ENCODE measurements at places on chromosomes 11 and 22.

- DNase-seq: no peak
Observed at GRCh38 chr11:127496165-127496564, 495.6 kb upstream of the KIRREL3 start.

GRCh38 chr22:40400159-40400558, 29.8 kb downstream of the SGSM3 start:
- peak; percentile 93 for DNase-seq

- no peak for DNase-seq
Observed at GRCh38 chr11:106748059-106748458, 270.2 kb downstream of the GUCY1A2 start.

- DNase-seq: no peak
Observed at GRCh38 chr11:61601512-61601911, 20.6 kb upstream of the SYT7 start.

GRCh38 chr11:13105237-13105844, 96.2 kb downstream of the RASSF10 start:
- peak; percentile 68 for DNase-seq

GRCh38 chr11:113614097-113614496, 92.0 kb downstream of the TMPRSS5 start:
- DNase-seq: no peak

- no peak for DNase-seq
Observed at GRCh38 chr11:2798951-2799761, 86.4 kb downstream of the CDKN1C start.

GRCh38 chr11:1574238-1574932, 2.3 kb upstream of the DUSP8 start:
- peak; percentile 49 for DNase-seq

DNA sequence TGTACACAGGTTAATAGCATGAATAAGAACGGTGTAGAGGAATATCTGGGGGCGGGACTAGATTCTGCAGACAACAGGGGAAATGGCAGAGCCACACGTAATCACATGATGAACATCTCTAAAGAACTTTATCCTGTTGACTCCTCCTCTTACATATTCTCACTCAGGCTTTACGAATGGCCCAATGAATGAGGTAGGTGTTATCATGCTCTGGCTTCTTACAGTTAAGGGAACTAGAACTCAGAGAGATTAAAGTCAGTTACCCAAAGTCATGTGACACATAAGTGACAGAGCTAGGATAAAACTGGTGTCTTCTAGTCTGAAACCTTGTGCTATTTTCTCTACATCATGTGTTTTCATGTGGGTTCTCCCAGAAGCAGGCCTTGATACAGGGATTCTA, 49.0 kb upstream of the BMAL1 start:
- no peak for DNase-seq

- no peak for DNase-seq
Observed at GRCh38 chr11:1727096-1727690, 23.2 kb downstream of the IFITM10 start.

DNA sequence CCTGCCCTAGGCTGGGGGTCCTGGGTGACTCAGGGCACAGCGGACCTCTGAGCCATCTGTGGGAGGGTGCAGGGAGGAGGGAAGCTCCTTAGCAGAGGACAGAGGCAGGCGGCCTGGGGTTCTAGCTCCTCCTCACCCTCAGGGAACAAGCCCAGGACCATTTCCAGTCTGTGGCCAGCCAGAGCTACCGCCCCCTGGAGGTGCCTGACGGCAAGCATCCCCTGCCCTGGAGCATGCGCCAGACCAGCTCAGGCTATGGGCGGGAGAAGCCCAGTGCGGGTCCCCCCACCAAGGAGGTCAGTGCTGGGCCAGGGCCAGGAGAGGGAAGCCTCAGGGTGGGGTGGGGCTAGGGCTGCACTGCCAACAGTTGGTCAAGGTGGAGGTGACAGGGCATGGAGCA, 26.0 kb upstream of the LRRC10B start:
- DNase-seq: peak; percentile 20

- no peak for DNase-seq
Observed at GRCh38 chr11:85539740-85540139, 87.4 kb downstream of the DLG2 start.

DNA sequence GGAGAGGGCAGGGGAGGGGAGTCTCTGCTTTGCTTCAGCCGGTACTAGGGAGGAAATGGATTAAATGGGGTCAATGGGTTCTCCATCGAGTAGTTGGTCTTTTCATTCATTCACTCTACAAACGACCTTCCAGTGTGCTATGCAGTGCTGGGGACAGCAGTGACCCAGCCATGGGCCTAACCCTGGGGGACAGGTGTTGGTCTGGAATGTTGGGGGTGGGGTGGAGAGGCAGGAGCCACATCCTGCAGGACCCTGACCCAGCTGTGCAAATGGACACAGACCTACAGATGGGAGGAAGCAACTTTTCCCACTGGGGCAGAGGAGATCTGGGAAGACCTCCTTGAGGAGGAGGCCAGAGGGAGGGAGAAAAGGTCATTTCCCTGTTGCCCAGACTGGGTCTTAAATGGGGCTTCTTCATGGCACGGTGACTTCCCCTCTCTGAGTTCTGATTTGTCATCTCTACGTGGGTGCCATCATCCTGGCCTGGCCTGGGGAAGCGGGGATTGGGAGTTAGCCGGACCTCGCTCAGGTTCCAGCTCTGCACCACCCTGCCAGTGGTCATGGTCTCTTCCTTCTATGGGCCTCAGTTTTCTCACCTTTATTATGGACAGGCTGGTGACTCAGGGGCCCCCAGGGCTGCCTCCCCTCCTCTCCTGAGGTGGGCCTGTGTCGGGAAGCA, 2.0 kb downstream of the CYTH4 start:
- no peak for DNase-seq

- DNase-seq: no peak
Observed at GRCh38 chr11:30350384-30350783, 27.5 kb downstream of the ARL14EP start.

GRCh38 chr22:38335077-38335476, 17.8 kb upstream of the CSNK1E start:
- DNase-seq: no peak

DNA sequence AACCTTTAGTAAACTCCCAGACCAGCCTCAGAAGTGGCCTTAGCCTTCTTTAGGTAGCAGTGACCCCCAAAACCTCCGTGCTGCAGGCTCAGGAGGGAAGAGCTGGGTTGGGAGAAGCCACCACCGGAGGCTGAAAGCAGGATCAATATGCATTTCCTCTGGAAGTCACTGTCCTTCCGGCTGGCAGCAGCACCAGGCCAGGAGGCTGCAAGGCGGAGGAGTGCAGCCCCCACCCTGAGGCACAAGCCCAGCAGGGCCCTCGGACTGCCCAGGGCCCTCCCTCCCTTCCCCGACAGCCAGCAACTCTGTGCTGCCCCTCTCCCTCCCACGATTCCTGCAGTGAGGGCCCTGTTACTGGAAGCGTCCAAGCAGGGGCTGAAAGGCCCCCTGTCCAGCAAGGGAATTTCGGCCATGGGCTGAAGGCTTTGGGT, 3.2 kb upstream of the NRXN2 start:
- no peak for DNase-seq

DNA sequence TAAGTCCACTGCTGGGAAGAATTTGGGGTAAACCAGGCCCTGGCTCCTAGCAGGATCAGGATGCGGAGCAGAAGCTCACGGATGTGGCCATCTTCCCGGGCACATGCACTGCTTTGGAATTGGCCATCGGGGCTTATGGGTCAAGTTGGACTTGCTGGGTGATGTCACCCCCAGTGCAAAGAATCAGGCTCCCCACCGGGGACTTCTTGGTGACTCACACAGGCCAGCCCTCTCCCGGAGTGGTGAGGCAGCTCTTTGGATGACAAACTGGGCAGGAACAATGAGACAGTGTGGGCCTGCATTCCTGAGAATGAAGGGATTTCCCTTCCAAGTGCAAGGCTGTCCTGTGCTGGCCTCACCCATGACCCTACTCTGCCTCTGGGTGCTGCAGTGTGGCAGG, 128.8 kb upstream of the ANO1 start:
- no peak for DNase-seq

DNA sequence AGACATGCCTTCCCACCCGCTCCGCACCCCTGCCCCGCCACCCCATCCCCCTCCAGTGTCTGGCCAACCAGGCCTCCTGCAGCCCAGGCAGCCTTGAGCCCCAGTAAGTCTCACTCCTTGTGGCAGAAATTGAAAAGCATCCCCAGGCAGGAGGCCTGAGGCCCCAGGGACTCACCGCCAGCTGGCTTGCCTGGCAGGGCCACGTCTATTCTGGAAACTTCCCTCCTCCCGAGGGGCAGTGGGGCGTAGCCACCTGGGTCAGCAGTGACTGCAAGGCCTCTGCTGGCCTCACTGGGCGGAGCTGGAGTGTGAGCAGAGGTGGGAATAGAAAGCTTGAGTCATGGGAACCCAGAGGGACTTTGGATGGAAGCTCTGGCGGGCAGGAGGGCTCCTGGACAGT, 26.3 kb downstream of the ANO1 start:
- DNase-seq: no peak

GRCh38 chr11:3934658-3935057, 79.2 kb downstream of the STIM1 start:
- DNase-seq: no peak

GRCh38 chr11:47106798-47107411, 69.8 kb downstream of the ARFGAP2 start:
- no peak for DNase-seq

DNA sequence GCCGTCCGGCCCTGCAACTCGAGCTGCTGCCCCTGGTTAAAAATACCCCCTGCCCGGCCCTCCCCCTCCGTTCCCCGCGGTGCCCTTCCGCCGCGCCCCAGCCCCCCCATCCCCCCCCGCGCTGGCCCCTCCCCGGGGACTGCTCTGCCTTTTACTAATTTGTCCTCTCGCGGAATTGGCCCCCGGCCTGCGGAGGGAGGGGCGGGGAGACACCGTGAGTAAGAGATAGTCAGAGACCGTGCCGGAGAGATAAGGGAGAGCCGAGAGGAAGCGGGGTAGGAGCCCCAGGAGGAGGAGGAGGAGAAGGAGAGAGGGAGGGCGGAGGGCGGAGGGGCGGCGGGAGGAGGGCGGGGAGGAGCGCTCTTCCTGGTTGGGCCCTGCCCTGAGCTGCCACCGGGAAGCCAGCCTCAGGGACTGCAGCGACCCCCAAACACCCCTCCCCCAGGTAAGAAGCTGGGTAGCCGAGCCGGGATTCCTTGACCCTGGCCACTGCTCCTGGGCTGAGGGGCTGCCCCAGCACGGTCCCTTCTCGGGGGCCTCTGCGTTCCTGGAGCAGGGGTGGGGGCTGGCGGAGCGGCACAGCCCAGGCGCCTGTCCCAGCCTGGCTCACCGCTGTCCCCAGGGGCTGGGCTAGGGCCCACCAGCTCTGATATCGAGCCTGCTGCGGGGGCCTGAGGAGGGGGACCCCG, at the start of gene CAPN1:
CAPN1 (plus strand) TSS at position 360 of the 689 bp plus-strand sequence. CDS start 774 bp downstream, outside the sequence.
- DNase-seq: peak; percentile 85

GRCh38 chr11:117501237-117501898, 173.7 kb downstream of the CEP164 start:
- DNase-seq: no peak

- DNase-seq: no peak
Observed at GRCh38 chr22:19673660-19674059, 40.6 kb upstream of the SEPTIN5 start.

GRCh38 chr11:99822846-99823565, 802.3 kb downstream of the CNTN5 start:
- no peak for DNase-seq

DNA sequence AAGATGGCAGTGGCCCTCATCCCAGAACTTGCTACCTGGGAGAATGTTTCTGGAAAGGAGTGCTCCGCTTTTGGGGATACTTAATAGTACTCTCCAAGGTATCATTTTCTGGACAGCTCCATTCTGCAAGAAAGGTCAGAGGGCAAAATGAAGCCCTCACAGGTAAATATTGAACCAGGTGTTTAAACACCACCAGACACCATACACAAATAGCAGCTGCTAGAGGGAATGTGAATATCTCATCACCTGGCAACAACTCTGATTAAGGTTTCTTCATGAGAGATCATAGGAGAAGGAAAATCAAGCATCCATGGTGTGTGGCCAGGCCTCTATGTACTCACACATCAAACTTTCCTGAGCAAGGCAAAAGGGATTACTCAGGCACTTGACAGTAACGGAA, 226.1 kb upstream of the FAT3 start:
- no peak for DNase-seq

DNA sequence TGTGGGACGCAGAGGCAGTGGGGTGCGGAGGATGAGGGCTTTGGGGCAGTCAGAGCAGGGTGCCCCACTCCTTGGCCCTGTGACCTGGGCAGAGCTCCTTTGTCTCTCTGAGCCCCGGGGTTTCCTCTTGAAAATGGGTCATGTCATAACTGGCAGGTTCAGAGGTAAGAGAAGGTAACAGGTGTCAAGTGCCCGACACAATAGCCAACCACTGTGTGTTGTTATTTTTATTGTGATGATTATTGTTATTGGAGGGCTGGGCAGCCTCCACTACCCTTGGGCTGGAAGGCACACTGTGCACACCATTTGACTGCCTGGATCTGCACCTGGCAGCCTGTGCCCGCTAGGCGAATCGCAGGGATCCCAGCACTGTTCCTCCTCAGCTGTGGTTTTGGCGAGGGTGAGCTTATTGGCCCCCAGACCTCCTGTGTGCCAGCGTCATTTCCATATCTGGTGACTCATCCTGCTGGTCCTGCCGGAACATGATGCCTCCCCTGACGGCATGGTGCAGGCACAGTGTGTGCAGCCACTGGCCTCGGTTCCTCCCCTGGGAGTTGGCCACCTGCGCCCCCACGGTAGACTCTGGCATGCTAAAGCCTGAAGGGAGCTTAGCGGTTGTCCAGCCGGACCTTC, 15.4 kb upstream of the SOX10 start:
- no peak for DNase-seq

GRCh38 chr11:335779-336658, 15.4 kb upstream of the IFITM3 start:
- DNase-seq: peak; percentile 80

All from Kasumi-1 (cell line).